ENCODE measurements at places on chromosomes 2 and 18.
A peak's percentile ranks its signal among the peaks of the same experiment; 100 is the strongest.

DNA sequence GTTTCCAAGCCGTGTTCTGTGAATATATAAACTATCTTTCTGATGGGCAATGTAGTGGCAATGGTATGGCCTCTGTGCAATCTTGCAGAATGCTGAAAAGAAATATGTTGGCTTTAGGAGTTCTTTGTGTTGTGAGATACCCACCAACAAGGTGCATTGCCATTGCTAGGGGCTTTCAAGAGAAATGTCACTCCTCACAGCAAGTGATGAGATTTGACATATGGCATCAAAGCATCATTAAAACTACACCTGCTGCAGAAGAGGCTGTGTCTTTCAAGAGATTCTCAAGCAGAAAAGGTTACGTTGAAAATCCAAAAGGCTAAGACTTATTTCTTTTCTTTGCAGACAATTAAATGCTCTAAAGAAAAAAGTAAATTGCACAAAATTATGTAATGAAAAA, 1110.8 kb downstream of the CBLN2 start:
- DNase-seq, result no peak

DNA sequence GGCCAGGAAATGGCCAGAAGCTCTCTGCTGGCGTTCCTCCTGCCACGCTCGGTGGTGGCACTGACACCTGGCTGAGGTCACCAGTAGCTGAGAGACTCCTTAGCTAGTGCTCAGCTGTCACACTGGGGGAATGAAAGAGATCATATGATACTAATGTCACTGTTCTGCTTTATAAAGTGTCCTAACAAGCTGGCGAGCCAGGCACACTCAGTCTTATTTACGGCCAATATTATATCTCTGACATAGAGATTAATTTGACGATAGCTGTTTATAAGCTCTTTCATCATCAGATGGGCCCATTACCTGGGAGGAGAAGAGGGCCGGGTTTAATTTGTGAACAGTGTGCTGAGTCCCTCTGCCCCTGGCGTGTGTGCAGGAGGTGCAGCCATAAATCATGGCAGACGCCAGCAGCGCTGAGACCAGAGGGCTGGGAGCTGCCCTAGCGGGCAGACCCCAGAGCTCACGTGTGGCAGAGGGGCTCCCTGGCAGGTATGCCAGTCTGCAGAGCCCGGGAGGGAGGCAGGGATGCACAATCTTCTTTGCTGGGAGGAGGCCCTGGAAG, 246.5 kb downstream of the HAUS1 start:
- DNase-seq, result no peak

GRCh38 chr2:128544321-128545037, 225.8 kb upstream of the HS6ST1 start:
- no peak for DNase-seq

- DNase-seq, result no peak
Measured at GRCh38 chr2:181947273-181947672, 38.4 kb upstream of the PPP1R1C start.

DNA sequence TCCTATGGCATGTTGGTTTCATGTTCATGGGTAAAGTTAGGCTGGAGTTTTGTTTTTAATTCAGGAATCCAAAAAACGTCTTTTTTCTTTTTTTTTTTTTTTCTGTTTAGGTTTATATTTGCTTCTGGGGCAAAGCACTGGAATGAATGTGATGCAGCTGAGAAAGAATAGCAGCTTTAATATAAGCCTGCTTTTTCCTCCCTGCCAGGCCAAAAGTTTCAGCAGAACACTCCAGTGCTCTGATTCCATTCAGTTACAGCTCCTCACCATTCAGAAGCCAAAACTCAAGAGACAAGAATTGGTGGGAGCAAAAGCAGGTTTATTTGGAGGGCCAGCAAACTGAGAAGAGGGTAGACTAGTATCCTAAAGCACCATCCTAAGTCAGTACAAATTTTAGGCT, 102.7 kb upstream of the PELI1 start:
- DNase-seq, result no peak

- no peak for DNase-seq
Measured at GRCh38 chr2:109722026-109722425, 72.1 kb upstream of the RGPD5 start.

DNA sequence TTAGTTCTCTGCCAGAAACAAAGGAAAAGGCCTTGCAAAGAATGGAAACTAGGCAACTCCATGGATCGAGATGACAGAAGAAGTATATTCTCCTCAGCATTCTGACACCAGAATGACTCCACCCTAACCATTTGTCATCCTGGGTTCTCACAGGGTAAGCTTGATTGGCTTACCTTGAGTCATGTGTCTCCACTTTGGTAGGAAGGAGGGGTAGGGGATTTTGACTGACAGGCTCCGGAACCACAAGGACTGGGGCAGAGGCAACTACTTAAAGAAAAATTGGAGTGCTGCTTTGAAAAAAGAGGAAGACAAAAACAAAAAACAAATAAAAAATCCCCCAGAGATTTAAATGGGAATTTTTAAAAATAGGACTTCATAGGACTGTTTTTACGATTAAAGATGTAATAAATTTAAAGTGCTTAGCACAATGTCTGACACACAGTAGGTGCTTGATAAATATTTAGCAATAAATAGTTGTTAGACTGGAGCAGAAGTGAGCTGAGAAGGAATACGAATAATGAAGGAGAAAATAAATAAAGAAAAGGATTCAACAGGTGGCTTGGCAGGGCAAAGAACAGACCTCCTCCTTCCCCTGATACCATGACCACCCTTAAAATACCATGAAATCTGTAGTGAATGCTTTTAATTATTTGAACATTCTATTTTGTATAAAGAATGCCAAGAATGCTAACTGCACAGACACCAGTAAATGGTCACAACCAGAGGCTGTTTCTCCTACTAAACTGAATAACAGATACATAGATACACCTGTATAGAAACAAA, 230.2 kb downstream of the CDCA7 start:
- DNase-seq, result no peak

DNA sequence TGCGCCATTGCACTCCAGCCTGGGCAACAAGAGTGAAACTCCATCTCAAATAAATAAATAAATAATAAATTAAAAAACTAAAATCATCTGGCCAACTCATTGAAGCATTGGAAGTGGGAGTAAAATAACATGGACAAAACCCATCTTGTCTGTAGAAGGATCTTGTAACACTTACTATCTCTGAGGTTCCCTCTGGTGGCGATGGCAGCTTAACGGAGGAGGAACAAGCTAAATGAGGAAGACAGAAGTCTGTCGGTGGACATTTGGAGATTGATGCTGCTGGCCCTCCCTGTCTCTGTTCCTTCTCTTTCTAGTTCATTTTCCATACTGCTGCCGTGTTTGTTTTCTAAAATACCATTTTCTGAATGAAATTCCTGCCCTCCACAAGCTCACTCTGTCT, 43.4 kb downstream of the ZCCHC2 start:
- no peak for DNase-seq

DNA sequence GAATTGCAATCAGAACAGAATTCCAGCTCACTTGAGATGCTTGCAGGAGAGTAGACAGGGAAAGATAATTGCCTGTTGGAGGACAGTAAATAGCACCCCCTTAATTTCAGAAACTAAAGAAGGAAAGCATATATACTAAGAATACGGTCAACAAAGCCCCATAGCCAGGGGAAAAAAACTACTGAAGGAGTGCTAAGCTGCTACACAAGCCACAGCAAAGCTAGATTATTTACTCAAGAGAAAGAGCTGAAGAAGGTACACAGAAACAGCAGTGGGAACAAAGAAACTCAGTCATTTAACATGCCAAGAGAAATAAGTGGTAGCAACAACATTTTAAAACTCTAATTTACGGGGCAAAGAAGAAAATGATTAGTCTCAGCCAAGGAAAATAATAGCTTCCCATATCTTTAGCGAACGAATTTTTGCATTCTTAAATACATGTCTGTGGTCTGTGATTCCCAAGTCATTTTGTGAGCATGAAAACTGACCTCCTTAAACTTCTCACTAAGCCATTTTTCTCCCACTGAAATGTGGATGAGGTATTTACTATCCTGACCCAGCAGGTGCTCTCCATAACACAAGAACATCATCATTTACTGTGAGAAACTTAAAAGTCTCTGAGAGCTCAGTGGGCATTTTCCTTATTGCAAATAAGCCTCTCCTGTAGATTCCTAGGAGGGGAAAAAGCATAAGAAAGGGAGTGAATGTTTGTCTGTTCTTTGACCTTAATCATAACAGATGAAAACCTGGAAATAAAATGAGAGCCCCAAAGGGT, 196.0 kb downstream of the PAX3 start:
- no peak for DNase-seq

DNA sequence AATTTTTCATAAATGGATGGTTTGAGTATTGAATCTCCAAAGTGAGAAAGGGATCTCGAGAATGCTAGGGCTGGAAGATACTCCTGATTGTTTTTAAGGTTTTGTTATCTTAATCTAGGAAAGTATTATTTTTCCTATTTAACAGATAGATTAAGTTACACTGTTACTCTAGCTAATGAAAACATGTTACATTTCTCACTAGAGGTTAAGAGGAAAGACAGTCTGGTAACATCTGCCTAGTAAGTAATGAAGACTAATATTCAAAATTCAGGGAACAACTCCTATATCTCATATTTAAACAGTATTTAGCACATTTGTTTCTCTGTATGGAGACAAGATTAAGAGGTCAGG, 2.0 kb downstream of the GALNT3 start:
- no peak for DNase-seq

- DNase-seq, result peak; percentile 6
Measured at GRCh38 chr2:202965810-202966460, 48.7 kb upstream of the NBEAL1 start.

DNA sequence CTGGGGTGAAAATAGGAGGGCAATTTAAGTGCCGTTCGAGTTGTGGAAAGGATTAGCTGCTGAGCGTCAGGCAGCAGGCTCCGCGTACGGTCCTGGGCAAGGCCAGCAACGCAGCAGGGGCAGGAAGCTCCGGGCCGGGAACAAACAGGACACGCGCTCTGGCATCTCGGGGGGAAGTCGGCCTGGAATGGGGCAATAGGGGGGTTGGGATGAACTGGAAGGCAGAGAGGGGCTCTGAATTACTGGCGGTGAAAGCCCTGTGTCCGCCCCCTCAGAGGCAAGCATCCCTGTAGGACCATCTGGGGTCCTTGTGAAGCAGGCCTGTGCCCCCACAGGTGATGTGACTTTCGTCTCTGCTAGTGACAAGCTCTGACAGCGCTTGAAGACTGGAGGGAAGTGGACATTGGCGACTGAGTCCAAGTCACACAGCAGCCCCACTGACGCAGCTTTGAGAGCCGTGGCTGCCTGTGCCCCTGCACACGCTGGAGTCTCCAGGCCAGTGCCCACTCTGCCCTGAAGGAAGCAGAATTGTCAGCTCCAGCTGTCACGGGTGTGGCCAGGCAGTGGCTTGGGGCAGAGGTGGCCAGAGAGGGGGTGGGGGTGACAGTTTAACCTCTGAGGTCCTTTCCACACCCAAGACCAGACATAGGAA, 22.3 kb downstream of the GPR35 start:
- DNase-seq, result no peak

GRCh38 chr18:74139888-74140287, 7.7 kb downstream of the FBXO15 start:
- DNase-seq, result peak; percentile 43

DNA sequence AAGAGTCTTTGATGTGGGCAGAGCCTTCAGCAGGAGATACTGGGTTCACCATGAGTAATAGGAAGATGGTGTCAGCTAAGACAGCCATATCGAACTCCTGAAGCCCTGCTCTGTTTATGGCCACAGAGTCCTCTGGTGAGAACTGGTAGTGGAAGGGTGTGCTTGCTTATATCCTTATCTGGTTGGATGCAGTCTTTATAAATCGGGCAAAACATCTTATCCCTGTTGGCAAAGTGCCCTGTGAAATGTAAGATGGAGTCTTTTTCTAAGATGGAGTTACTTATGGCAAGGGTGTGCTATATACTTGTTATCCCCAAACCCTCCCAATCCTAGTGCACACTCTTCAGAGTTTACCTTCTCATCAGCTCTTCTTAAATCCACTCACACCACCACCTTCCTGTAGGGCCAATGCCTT, 190.8 kb upstream of the PARD3B start:
- no peak for DNase-seq

GRCh38 chr2:101740555-101740964, 43.1 kb downstream of the MAP4K4 start:
- DNase-seq, result no peak

GRCh38 chr2:196170213-196170605, 1.2 kb downstream of the STK17B start:
- no peak for DNase-seq

GRCh38 chr2:12277241-12278034, 439.3 kb upstream of the TRIB2 start:
- no peak for DNase-seq

DNA sequence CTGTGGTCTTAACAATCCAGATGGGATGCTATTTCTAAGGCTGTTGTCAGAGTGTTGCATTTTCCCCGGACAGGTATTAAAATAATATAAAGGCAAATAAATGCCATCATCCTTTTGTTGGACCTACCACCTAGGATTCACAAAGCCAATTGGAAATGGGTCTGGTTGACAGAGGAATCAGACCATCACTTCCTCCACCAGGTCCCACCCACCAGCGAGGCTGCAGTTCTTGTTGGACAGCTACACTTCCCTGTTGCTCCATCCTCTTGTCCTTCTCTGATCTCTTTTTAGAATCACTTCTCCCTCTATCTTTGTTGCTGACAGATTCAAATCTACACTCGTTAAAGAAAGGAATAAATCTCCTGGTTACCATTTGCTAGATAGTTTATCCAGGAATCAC, 1.1 kb downstream of the TMEM169 start:
- DNase-seq, result no peak

GRCh38 chr18:46518438-46518837, 138.6 kb downstream of the LOXHD1 start:
- no peak for DNase-seq

DNA sequence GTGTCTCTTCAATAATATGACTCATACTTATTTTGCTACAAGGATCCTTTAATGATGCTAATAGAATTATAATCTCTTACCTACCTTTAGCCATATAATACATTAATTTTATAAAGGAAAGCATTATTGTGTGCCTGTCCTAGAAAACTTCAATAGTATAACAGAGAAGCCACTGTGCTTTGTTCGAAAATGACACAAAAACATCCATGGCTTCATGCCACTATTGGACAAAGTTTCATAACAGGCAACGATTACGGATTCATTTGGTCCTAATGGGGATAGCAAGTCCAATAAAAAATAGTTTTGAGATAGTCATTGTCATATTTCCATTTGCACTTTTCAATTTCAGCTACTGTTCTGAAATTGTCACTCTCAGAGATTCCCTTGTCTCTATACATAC, 52.5 kb upstream of the CCDC150 start:
- DNase-seq, result no peak

- peak; percentile 10 for DNase-seq
Measured at GRCh38 chr2:188524519-188525113, 232.9 kb downstream of the GULP1 start.

GRCh38 chr2:227834916-227835650, 21.4 kb downstream of the CCL20 start:
- DNase-seq, result no peak

DNA sequence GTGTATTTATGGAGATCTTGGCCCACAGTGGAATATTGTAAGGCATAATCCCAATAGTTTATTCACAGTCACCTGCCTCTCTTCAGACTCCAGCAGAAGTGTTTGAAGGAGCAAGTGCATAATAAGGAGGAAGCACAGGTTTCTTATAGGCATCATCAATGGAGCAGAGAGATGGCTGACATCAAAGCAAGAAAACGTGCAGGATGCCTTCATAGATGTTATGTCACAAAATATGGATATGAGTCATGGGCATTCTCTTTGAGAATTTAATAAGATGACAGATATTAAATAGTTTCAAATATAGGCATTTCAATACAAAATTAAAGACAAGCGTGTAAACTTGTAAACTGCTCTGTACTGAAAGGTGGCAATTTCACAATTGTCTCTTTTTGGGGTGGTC, 4.0 kb upstream of the RND3 start:
- DNase-seq, result no peak

- no peak for DNase-seq
Measured at GRCh38 chr2:239954166-239955086, 70.7 kb downstream of the NDUFA10 start.

All from activated naive CD8-positive, alpha-beta T cell treated with anti-CD3 and anti-CD28 coated beads for 36 hours (primary cell).